ENCODE measurements at places on chromosomes 7 and 10. TPM values are rescaled to one million over a fixed set of nuclear protein-coding genes. Genes with fewer than 3 reads are reported as not detected.

Gene CHN2
- 3.4 TPM for total RNA-seq

Gene SYT15
- 1.2 TPM for total RNA-seq

Gene SLC26A5
- total RNA-seq: not detected

Gene MBL2
- not detected for total RNA-seq

Gene ADO
- total RNA-seq: 19.5 TPM

Gene CLCN1
- total RNA-seq: not detected

Gene AKR1E2
- total RNA-seq: 10.7 TPM

Gene ACTL6B
- total RNA-seq: not detected

Gene BAIAP2L1
- total RNA-seq: 1.1 TPM

Gene NAT16
- not detected for total RNA-seq
